NCI-H460 (cell line): ENCODE measurements at places on chromosomes 16 and 17. TPM values are rescaled to one million over a fixed set of nuclear protein-coding genes. Genes with fewer than 3 reads are reported as not detected.
A peak's percentile ranks its signal among the peaks of the same experiment; 100 is the strongest.

RMI2 gene
- 9.6 and 11.2 TPM in 2 replicates for total RNA-seq

HEATR9 gene
- not detected in 2 replicates for total RNA-seq

ZNF18 gene
- total RNA-seq: 7.9 and 11.0 TPM in 2 replicates

NT5C gene
- total RNA-seq: 107 and 114 TPM in 2 replicates

VKORC1 gene
- total RNA-seq: 138 and 148 TPM in 2 replicates

ADAMTS18 gene
- total RNA-seq: not detected in 2 replicates

RND2 gene
- not detected in 2 replicates for total RNA-seq

SGCA gene
- not detected in 2 replicates for total RNA-seq

DNA sequence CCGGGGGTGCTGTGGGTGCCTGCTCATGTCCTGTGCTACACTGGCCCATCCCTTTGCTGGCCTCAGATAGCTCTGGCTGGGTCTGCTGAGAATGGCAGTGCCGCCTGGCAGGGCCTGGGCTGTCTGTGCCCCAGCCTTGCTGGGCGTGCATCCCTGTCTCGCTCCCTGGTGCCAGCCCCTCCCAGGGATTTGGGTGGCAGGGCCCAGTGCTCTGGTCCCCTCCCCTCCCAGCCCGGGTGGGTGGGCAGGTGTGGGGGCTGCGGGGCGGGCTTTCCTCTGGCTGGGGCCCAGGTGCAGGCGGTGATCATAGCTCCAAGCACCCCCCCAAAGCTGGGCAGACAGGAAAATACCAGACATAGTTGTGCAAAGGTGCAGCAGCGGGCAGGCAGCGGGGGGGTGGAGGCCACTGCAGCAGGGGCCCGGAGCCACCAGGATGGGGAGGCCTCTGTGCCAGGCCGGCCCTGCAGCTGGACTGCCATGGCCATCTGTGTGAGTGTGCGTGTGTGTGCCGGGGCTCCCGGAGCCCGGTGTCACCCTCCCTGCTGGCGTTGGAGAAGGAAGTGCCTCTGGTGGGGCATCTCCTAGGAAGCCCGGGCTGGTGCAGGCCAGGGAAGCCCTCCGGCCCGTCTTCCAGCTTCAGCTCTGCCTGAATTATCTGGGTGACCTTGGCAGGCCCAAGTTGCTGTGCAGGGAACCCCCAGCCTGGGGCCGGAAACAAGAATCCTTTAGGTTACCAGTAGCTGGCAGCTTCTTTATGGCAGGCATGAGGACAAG, 7.4 kb downstream of the GLIS2 start:
- DNase-seq: no peak

DNA sequence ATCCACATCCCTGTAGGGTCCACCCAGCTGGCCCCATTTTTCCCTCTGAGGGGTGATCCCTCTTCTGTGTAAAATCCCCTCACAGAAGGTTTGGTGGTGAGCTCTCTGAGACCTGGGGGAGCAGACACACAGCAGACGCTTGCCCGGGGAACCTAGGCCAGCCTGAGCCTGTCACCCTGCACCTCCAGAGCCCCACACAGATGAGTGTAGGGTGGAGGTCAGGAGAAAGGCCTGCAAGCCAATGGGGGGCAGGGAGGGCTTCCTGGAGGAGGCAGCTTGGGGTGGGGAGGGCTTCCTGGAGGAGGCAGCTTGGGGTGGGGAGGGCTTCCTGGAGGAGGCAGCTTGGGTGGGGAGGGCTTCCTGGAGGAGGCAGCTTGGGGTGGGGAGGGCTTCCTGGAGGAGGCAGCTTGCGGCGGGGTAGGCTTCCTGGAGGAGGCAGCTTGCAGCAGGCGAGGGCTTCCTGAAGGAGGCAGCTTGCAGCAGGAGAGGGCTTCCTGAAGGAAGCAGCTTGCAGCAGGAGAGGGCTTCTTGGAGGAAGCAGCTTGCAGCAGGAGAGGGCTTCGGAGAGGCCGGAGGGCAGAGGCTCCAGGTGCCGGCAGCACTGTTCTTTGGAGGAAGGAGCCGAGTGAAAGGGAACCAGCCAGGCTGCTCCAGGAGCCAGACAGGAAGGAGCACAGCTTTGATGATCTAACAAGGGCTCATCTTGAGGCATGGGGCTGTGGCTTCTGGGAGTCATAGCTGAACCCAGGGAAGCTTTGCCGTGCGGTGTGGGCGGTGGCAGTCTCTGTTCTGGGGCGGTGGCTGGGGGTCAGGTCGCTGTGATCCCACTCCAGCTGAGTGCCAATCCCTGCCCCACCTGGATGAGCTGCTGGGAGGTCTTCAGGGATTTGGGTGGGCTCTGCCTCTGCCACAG, 83.7 kb upstream of the ZNF469 start:
- DNase-seq: no peak

GRCh38 chr16:74219706-74220105, 76.9 kb upstream of the PSMD7 start:
- no peak for DNase-seq

DNA sequence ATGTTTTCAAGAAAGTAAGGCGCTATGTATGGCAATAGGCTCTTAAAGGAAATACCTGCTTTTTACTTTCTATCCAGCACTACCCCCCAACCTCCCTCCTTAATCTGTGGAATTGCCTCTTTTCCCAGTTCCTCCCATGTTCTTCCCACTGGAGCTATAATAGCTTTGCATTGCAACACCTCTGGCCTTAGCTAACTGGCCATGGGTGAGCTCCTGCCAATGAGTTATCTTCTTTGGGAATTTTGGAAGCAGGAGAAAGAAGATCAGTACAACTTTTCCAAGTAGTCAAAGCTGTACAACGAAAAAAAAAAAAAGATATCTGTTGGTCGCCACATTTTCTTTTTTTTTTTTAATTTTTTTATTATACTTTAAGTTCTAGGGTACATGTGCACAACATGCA, 398.0 kb downstream of the NPIPA8 start:
- DNase-seq: no peak

DNA sequence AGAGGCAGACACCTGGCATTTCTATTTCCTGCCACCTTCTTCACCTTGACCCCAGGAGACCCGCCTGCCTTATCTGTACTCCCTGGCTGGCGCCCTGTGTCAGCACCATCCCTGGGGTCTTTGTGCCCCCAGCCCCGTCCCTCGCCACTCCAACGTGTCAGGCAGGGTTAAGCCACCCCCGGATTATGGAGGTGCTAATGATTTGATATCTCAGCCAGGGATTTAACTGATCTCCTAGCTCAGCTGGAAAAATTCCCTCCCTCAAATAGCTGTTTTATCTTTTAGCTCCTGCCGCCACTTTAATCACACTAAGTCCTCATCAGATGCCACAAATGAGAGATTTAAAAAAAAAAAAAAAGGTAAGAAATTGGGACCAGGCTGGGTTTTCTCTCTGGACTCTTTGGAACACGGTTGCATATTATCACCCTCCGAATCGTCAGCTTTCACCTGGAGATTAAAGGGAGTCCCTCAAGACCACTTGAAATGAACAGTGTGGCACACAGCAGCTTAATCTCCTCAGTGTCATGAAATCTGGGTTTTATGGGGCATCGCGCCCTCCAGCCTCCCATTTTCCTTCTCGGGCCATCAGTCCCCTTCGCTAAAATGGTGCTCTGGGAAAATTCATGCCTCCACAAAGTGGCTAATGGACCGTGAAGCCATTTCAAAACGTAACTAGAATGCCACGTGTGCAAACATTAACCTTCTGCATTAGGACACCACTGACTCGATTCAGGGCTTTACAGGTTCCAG, 26.2 kb upstream of the WFDC1 start:
- DNase-seq: no peak

DNA sequence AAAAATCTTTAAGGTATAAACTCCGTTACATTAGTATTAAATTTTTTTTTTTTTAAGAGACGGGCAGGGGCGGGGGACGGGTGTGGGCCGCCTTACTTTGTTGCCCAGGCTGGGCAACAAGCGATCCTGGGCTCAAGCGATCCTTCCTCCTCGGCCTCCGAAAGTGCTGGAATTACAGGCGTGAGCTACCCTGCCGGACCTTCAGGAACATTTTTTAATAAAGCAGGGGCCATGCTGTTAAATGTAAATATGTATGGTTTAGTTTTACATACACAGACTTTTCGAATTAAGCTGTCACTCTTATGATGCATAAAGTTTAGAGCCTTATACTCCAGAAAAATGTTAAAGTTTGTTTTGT, 2.4 kb downstream of the PPM1D start:
- DNase-seq: no peak

DNA sequence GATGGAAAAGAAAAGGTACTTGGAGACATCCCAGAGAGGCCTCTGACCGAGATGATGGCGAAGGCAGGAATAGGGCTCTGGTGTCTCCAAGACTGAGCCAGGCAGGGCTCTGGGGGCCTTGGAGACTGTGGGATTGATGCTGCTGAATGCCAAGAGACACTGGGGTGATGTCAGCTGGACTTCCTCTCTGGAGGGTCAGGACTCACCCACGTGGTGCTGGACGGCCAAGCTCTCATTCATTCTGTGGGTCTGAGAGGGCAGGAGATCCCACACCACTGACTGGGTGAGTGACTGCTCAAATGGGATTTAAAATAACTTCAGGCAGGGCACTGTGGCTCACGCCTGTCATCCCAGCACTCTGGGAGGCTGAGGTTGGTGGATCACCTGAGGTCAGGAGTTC, 64.8 kb downstream of the NT5M start:
- DNase-seq: no peak

- no peak for DNase-seq
These were observed 584 bp upstream of the TNRC6A start for GRCh38 chr16:24728891-24729242.

DNA sequence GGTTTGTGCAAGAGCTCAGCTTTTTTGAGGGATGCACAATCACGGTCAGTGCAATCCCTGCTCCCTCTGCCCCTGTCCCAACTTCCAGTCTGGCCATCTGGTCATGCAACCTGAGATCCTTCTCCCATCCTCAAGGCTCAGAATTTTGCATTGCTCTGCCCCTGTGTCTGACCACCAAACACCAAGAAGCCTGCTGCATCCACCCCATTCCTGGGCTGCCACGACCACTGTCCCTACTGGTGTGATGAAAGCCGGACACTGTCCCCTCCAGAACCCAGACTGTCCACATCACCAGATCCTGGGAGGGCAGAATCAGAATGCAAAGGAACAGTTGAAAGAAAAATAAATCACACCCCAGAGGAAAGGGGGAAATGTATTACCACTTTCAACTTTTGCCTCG, 231.0 kb downstream of the C16orf78 start:
- DNase-seq: no peak

GRCh38 chr17:71335212-71335611, 785.6 kb upstream of the SOX9 start:
- no peak for DNase-seq

GRCh38 chr17:6843241-6843880, 11.8 kb upstream of the TEKT1 start:
- DNase-seq: peak; percentile 41

GRCh38 chr17:67491681-67492024, 114.6 kb downstream of the PITPNC1 start:
- no peak for DNase-seq
